ENCODE measurements at places on chromosomes 11 and 22. TPM values are rescaled to one million over a fixed set of nuclear protein-coding genes. Genes with fewer than 3 reads are reported as not detected.

HBG2 gene
- not detected for total RNA-seq

GPR83 gene
- total RNA-seq, result not detected

SMDT1 gene
- 7.0 TPM for total RNA-seq

OR2D3 gene
- total RNA-seq, result not detected

NCAM1 gene
- total RNA-seq, result 0.40 TPM
